Stimulated activated CD4-positive, alpha-beta T cell treated with anti-CD3 and anti-CD28 coated beads, Interleukin-12 subunit alpha, Interleukin-12 subunit beta, amount 100 ng/mL, for 4 hours (primary cell): ENCODE measurements at places on chromosomes 12 and 14.

DNA sequence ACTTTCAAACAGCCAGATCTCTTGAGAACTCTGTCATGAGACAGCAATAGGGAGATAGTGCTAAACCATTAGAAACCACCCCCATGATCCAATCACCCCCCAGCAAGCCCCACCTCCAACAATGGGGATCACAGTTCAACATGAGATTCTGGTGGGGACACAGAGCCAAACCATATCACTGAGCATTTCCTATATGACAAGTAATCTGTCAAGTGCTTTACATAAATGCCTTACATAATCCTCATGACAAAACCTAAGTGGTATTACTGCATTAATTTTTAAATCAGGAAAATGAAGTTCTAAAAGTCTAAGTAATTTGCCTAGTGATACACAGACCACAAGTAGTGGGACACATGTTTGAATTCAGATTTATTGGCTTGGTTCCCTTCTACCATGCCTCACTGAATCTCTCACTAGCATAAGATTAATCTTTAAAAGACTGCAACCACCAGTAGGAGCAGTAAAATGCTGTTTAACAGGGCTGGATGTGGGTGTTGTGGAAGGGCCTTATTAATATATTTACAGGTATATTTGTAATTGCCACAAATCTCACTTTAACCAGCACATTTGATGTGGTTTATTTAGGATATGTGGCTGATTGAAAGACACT lies 323.1 kb upstream of the FBXO33 start:
- DNase-seq, result no peak

DNA sequence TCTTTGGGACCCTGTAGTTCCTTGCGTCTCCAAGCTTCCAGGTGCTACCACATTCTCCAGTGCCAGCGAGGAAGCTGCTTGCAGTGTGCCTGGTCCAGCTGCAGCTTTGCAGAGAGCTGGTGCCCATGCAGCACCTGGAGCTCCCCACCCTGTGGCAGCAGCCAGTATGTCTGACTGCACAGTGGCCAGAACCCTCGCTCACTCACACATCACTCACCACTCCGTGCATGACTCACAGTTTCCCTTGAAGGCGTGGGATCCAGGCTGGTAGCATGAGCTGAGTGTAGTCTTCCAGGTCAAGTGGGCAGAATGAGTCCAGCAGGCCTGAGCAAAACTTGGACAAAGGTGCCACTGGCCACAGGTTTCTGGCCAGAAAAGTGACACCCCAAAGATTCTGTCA lies 33.6 kb downstream of the SDR9C7 start:
- DNase-seq, result no peak

- peak; percentile 53 for DNase-seq
These were observed 413 bp upstream of the TUBA1C start for GRCh38 chr12:49264466-49264872.

DNA sequence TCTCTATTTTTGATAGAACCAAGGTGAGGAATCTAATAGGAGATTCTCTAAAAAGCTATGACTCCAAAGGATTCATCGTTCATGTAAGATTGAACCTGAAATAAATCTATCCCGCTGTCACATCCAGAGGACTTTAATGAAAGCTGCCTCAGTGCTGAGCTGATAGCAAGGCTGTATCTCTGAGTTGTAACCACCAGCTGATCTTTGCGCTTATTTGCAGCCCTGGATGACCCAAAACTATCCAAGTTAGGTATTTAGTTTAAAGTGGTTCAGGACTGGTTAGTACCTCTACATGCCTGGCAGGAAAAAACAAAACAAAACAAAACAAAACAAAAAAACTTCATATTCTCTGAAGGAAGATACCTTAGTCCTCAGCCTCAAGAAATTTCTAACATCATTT lies 8.8 kb upstream of the ANKRD33 start:
- no peak for DNase-seq

DNA sequence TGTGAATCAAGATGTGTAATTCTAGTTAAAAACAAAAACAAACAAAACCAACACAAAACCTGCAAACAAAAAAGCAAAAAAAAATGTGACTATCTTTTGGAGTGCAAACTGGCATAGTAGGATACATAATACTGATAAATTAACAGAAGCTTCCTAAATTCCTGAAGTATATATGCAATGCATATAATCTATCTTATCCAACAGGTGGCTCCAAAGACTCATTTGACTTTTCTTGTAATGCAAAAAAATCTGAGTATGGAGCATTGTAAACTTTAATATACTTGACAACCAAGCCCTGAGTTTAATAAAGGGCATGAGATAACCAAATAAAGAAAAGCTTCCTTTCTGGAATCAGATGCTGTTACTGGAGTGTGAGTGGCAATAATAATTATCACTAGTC lies 1003.6 kb downstream of the FSCB start:
- no peak for DNase-seq

GRCh38 chr12:32261638-32262037 lies 137.7 kb upstream of the FGD4 start:
- DNase-seq, result no peak

DNA sequence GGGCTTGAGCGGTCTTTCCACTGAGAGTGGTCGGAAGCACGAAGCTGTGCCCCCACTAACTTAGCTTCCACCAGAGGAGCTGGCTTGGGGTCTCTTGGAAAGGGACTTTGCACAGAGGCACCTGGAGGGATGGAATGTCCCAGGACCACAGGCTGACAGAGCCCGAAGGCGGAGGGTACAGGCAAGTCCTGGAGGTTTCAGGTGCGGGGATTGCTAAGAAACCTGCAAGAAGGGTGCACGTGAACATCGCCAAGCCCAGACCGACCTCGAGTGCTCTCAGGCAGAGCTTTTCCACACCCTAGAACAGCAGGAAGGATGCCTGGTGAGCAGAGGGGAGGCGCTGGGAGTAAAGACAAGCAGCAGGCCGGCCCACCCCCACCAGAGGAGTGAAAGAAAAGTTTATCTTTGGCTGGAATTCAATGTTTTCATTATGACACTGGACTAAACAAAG lies 61.6 kb downstream of the SERPINA3 start:
- DNase-seq, result no peak

DNA sequence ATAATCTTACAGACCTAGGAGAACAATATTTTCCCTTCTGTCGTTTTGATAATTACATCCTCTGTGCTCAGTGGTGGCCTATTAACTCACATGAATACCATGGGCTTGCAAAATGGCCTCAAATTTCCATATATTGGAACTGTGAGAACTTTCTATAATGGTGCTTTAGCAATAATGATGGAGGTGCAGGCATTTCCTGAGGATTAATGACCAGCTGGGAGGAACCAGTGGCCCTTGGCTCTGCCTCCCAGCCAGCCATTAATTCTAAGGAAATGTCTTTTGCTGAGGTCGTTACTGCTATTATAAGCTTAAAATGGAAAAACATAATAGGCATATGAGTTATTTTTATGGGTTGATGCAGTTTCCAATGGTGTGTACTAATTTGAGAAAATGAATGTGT lies 33.6 kb downstream of the HMGA2 start:
- DNase-seq, result no peak

DNA sequence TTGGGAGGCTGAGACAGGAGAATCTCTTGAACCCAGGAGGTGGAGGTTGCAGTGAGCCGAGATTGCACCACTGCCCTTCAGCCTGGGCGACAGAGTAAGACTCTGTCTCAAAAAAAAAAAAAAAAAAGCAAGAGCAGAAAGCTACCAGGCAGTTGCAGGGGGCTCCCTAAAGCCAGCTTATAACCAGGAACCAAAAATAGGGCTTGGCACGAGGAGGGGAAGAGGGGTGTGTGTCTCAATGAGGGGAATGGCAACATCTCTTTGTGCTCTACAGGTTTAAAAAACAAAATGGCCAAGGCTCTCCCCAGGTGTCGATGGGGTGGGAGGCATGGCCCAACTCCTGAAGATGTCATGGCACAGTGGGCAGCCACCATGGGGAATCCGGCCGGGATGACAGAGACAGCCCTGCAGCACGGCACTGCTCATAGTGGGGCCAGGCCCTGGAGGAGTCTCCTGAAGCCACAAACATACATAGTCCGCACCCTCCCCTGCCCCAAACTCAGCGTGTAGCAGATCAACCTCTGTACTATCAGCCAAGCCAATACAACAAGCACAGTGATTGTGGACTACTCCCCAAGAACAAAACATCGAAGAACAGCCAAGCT lies 16.0 kb upstream of the EIF5 start:
- no peak for DNase-seq

- DNase-seq, result peak; percentile 74
These were observed 516 bp downstream of the PCBP2 start for GRCh38 chr12:53452159-53453077.

DNA sequence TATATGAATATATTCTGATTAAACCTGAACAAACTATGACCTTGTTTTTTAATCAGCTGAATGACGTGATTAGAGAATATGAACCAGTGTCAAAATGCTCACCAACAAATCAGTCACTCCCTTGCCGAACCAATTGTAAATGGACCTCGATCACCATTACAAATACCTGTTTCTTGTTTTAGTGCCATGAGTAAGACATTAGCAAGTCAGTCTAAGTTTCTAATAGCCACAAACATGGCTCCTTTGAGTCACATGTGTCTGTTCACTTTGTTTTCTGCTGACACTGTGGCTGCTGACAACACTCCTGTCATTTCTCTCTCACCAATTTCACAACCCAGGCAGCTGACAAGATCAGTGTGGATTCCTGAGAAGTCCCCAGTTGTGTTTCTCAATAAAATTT lies 286.2 kb upstream of the MDGA2 start:
- DNase-seq, result no peak

GRCh38 chr12:86530996-86531655 lies 274.9 kb upstream of the MGAT4C start:
- DNase-seq, result no peak

DNA sequence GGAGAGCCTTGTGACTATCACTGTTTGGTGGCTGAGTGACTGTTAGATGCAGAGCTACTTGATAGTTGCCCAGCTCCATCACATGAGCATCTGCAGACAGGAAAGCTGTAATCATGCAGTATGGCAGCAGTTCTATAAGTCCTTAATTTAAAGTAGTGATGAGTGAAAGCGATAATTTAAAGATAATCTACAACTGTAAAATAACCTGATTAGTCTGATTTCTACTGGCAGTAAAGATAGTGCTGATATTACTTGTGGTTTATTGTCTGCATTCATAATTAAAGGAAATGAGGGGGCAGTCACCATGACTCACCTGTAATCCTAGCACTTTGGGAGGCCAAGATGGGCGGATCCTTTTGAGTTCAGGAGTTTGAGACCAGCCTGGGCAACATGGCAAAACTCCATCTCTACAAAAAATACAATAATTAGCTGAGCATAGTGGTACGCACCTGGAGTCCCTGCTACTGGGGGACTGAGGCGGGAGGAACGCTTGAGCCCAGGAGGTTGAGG lies 41.2 kb upstream of the PLEKHD1 start:
- DNase-seq, result no peak

DNA sequence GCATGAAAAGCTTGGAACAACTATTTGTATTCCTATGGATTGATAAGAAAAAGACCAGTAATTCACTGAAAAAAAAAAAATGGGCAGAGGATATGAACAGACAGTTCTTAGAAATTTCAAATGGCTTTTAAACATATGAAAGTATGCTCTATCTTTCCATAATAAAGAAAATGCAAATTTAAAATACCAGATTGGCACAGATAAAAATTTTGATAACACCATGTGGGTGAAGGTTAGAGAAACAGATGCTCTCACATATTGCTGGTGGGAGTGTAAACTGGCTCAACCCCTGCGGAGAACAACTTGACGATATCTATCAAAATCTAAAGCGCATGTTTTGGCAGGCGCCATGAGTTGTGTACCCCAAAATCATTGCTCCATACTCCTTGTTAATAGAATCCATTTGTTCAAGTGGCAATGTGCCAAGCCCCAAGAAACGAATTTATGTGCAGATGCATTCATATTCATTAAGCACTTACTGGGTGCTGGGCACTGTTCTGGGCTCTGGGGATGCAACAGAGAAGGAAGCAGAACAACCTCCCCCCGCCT lies 29.5 kb upstream of the TMPO start:
- DNase-seq, result no peak

GRCh38 chr14:58100735-58101368 lies 51.2 kb downstream of the ARMH4 start:
- no peak for DNase-seq

- peak; percentile 90 for DNase-seq
These were observed 1.4 kb upstream of the SLC2A13 start for GRCh38 chr12:40107098-40107802.

DNA sequence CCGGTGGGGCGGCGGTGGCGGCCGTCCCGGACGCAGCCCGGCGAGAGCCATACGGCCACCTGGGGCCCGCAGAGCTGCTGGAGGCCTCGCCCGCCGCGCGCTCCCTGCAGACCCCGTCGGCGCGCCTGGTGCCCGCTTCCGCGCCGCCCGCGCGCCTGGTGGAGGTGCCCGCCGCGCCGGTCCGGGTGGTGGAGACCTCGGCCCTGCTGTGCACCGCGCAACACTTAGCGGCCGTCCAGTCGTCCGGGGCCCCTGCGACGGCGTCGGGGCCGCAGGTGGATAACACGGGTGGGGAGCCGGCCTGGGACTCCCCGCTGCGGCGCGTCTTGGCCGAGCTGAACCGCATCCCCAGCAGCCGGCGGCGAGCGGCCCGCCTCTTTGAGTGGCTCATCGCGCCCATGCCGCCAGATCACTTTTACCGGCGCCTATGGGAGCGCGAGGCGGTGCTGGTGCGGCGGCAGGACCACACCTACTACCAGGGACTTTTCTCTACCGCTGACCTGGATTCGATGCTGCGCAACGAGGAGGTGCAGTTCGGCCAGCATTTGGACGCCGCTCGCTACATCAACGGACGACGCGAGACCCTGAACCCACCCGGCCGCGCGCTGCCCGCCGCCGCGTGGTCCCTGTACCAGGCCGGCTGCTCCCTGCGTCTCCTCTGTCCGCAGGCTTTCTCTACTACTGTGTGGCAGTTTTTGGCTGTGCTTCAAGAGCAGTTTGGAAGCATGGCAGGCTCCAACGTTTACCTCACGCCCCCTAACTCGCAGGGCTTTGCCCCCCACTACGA lies 716 bp downstream of the RIOX1 start:
- DNase-seq, result peak; percentile 64

GRCh38 chr14:79543967-79544697 lies 667.2 kb downstream of the DIO2 start:
- DNase-seq, result no peak

DNA sequence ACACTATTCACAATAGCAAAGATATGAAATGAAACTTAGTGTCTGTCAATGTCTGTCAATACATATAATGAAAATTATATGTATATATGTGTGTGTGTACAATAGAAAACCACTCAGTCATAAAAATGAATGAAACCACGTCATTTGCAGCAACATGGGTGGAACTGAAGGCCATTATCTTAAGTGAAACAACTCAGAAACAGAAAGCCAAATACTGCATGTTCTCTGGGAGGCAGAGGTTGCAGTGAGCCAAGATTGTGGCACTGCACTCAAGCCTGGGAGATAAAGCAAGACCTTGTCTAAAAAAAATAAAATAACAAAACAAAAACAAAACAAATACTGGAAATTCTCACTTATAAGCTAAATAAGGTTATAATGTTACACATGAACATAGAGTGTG lies 16.7 kb upstream of the E2F7 start:
- no peak for DNase-seq

- DNase-seq, result no peak
These were observed 9.4 kb downstream of the PSMB5 start for GRCh38 chr14:23025151-23025814.

DNA sequence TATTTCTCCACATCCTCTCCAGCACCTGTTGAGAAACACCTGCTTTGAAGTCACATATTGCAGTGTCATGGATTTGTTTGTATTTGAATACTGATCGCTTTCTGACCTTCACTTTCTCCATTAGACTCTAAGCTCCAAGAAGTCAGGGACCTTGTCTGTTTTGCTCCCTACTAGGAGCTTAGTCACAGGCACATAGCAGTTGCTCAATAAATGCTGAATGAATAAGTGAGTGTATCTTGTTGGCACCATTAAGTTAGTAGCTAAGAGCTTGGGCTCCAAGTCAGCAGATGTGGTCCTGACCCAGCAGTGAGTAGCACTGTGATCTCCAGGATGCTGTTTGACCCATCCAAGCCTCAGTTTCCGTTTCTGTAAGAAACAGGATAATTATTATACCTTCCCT lies 10.1 kb downstream of the MVK start:
- DNase-seq, result no peak
